T-helper 2 cell (primary cell): ENCODE measurements at places on chromosomes 7 and 10.

DNA sequence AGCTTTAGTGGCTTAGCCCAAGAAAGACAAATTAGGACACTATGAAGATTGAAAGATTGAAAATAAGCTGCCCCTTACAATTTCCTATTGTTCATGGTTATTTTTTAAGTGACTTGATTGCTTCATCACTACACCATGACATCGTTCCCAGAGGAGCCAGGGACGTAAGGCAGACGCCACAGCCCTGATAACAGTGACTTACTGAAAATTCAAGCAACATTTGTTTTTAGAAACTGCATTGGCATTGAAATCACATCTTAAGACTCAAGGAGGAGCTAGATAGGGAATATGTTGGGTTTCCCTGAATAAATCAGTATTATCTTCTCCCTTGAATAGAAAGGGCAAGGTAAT is 38.7 kb upstream of the ANK3 start:
- DNase-seq, result no peak

GRCh38 chr7:138105221-138105620 is 29.0 kb downstream of the AKR1D1 start:
- DNase-seq, result no peak

DNA sequence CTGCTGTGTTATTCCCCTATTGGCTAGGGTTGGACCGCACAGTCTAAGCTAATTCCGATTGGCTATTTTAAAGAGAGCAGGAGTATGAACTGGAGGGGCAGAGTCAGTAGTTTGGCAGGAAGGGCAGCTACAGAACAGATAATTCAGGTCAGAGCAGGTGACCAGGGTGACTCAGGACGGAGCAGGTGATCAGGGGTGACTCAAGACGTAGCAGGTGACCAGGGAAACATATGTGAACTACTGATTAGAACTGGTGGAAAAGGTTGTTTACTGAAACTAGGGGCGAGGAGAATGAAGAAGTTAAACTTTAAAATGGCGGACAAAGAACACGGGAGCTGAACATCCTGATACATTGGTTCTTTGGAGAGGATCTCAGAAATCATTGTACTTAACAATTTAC is 102.3 kb downstream of the CCDC7 start:
- DNase-seq, result no peak

DNA sequence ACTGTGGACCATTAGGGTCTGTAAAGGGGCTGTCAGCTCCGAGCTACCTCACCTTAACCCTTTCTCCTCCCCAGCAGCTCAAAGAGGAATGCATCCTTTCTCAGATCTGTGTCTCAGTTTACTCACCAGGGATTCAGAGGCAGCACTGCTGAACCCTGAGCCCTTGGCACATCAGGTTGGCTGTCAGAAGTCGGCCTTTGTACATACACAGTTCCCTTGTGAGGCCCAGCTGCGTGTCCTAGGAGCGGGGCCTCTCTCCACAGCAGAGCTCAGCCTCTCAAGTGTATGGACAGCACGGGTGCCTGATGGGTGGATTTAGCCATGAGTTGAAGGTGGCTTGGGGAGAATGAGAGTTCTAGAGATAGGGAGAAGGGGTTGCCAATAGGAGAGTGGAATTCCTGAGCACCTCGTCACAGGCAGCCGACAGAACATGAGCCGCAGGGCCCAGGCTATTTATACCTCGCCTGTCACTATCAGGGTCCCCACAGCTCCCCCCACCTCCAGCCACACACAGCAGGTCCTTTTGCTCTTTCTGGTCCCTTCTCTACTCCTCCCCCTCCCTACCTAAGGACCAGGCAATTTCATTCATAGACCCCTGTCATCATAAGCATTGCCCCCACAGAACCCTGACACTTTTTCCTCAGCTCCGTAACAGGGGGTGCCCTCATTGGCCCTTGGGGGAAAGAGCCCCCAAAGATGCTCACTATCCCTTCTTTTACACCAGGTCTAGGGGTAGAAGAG is 2.1 kb upstream of the FLNC start:
- no peak for DNase-seq

GRCh38 chr10:22825841-22826240 is 102.0 kb upstream of the ARMC3 start:
- no peak for DNase-seq

DNA sequence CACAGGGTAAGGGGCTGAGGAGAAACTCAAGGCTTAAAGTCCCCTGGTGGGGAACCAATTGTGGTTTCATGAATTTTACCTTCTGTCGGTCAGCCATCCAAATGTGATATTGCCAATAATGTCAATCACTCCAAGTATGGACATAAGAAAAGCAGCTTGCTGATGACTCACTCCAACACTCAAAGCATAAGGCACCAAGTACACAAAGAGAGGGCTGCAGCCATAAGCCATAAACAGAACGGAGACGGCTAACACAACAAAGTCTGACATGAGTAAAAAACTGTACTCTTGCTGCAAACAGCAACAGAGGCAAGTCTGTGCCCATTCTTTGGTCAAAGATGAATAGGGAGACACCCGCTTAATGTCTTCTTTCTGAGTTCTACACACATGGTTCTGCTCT is 24.2 kb downstream of the IFIT5 start:
- DNase-seq, result no peak

- DNase-seq, result no peak
Observed at GRCh38 chr10:126921974-126922525, 16.8 kb downstream of the DOCK1 start.

DNA sequence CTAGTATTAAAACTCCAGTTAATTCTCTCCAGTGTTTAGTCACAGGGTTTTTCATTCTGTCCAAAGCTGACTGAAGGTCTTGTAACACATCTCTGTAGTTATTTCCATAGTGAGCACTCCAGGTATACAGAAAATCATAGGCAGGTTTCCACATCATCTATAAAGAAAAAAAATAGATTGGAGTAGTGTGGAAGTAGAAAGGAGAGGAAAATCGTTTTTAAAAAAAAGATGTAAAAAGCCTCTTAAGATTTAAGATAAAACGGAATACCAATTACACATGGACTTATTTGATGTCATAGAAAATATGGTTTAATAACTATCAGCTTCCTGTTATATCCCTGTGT is 76.2 kb downstream of the MACC1 start:
- DNase-seq, result no peak

- DNase-seq, result no peak
Observed at GRCh38 chr7:143300959-143301935, 13.1 kb downstream of the CASP2 start.

DNA sequence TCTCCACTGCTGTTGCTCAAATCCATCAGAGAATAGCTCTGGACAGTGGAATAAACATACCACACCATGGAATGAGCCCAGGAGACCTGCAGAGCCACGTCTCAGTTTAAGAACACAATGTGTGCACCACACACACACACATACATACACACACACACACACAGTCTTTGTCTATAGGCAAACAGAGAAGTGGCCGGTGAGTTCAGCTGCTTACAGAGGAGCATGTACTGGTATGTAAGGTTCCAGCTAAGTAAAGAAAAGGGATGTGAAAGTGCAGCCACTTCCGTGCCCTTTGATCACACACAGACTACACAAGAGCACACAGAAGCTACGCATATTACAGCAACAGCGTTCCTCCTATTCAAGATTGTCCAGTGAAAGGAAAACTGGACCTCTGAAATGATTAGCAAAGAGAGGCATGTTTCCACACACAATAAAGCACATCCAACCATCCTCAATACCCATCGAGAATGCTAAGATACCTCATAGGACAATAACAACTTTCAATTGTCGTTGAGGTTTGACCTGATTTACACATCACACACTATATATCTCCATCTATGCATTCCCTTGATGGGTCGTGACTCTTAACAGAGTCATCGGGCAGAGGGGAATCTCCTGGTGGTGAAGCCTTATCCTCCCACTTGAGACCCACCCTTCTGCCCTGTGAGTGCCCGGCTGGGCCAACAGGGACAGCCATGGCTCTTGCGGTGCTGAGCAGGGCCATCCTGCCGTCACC is 23.6 kb downstream of the SLC35B4 start:
- DNase-seq, result no peak

DNA sequence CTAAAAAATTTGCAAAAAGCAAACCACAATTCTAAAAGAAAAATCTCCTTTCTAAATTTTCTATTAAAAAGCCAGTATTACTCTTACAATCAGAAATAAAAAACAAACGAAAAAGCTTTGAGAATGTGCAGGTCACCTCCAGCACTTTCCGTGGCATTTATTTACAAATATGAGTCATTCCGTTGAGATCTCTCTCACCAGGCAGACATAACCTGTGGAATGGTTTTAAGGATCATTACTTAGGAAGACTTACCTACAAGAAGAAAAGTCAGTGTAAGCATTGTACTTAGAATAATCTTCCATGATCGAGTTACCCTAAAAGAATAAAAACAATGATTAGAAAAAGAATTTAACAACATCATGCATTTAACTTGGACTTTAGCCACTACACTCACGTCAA is 3.3 kb downstream of the SUN3 start:
- DNase-seq, result no peak

GRCh38 chr7:151456782-151457181 is 16.8 kb upstream of the CRYGN start:
- no peak for DNase-seq

DNA sequence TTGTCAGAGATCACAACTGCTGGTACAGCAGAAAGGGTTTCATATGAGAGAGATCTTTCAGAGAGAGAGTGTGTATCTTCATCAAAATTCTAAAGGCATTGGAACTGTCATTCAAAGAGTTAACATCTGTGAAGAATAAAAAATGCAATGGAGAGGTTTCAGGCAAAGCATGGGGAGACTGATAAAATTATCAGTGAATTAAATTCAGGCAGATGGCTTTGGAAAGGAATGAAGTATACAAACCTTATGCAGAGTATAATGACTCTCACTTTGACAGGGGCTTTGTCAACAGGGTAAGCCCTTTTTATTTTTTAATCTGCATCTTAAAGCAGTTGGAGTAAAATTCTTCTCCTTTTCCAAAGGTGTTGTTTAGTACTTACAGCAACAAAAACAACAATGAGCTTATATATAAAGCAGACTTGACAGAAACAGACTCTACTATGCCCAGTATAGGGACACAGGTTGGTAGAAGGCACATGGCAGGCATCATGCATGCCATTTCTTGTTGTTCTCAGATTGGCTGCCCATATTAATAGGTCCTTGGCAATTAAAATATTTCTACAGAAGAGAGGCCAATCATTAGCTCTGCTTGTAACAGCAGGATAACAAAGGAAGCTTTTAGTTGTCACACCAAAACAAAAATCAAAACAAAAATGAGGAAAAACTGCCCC is 54.9 kb upstream of the NXPH1 start:
- DNase-seq, result no peak

- DNase-seq, result no peak
Observed at GRCh38 chr10:103523683-103524082, 30.2 kb downstream of the NEURL1 start.

DNA sequence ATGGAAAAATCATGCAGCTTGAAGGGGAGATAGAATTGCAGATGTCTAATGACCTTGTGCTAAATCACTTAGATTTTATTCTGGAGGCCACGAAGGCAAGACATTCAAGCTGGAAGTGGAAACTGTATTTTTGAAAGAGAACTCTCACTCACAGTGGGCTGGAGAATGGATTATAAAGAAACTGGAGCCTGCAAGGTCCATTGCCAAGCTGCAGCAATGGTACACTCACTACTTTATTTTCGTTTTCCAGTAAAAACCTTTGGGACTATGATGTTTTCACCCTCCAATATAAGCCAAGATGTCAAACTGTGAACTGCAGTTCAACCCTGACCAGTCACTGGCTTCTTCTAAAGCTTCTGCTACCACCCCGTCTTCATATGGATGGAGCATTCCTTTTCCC is 62.0 kb downstream of the SKIDA1 start:
- no peak for DNase-seq

DNA sequence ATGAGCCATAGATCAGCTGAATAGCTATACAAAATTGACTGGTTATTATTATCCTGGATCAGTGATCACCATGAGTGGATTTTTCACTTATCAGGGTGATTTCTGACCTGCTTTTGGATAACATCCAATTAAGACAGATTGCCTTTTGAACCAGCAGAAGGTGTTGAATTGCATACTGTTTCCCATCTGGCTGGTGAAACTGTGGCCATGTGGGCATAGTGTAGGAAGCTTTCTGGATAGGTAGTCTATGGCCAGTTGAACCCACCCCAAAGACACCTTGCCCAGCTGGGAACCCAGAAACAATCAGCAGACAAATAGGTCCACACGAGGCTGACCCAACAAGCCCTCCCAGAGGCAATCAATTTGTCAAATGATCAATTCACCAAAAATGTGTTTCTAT is 29.3 kb downstream of the DNAJC12 start:
- no peak for DNase-seq

DNA sequence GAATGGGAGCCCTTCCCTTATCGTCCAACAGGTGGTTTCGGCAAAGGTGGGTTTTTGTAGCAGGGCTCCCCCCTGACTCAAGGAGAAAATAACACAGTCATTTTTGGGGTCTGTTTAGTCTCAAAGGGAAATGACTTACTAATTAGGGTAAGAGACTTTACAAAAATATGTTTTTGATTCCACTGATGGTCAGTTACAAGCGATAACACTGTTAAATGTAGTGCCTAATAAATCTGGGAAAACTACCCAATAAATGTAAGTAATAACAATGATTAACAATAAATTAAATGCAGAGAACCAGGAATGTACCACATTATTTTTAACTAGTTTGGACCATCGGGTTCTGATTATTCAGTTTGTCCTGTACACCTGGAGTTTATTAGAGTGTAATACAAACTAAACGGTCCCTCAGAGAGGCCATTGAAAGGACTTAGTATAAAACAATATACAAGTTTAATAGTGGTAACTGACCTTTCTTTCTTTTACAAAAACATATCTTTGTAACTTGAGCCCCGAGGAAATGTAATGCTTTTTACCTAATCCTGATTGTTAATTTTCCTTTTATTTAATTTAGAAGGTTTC is 216.2 kb upstream of the HABP2 start:
- DNase-seq, result no peak

- no peak for DNase-seq
Observed at GRCh38 chr10:62511238-62511637, 137.1 kb downstream of the ZNF365 start.

DNA sequence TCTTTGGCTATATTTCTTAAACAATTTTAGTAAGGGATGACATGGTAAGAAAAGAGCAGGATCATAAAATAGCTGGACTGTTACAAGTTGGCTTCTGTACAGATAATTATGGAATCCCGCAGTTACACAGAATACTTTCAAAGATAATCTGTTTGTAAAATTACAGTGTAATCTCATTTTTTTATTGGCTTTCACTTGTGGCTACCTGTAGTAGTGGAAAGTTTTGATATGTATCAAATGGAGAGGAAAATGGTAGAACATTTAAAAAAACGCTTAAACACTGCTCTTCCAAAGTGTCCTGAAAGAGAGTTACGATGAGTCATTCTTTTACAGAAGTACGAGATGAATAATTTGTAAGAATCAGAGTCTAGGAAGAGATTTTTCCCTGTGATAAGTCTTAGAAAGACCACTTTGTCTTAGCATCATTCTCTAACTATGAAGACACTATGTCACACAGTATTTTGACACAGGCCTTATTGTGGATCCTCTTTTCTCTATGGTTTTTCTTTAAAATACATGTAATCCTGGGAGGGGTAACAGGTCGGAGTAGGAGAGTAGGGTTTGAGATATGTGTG is 215.0 kb upstream of the DKK1 start:
- no peak for DNase-seq
